ENCODE measurements at places on chromosomes 2 and 18.

DNA sequence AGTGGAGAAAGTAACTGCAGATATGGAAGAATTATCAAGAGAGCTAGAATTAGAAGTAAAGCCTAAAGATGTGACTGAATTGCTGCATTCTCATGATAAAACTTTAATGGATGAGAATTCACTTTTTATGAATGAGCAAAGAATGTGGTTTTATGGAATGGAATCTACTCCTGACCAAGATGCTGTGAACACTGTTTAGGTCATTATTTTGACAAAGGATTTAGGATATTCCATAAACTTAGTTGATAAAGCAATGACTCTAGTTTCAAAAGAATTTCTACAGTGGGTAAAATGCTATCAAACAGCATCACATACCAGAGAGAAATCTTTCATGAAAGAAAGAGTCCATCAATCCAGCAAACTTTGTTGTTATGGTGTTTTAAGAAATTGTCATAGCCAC is 1317.7 kb upstream of the ACVR2A start:
- no peak for DNase-seq

GRCh38 chr2:144629935-144630334 is 110.0 kb upstream of the ZEB2 start:
- DNase-seq: no peak

DNA sequence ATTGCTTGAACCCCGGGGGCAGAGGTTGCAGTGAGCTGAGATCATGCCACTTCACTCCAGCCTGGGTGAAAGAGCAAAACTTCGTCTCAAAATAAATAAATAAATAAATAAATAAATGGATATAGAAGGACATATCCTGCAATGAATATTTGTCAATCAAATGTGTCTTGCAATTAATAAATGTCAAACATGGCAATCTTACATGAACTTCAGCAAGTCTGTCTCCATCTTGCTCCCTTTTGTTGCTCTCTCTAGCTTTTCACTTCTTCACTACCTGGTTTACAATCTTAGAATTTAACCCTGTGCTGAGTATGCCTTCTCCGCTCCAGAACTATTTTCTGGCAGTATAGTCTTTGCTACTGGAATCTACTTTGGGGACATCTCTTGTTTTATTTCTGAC is 3.3 kb upstream of the YES1 start:
- no peak for DNase-seq

DNA sequence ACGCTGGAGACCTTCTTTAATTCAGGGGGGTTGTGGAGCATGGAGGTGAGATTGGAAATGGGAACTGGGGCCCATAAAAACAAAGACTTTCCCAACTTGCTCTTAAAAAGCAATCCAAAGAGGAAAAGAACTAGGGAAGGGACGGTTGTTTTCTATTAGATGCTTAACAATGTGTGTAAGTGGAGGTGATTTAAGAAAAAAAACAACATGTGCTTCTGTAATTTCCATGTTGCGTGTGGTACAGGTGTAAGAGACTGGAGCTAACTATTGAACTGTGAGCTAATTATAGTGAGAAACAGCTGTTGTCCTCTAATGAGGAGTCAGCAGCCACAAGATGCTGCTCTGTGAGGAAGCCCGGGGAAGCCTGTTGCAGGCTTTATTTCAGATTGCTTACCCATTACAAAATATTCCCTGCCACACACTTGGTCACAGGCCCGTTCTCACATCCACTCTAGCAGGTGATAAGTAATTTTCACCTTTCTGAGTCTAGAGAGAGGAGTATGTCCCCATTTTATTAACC is 280.6 kb upstream of the PARD3B start:
- DNase-seq: no peak

DNA sequence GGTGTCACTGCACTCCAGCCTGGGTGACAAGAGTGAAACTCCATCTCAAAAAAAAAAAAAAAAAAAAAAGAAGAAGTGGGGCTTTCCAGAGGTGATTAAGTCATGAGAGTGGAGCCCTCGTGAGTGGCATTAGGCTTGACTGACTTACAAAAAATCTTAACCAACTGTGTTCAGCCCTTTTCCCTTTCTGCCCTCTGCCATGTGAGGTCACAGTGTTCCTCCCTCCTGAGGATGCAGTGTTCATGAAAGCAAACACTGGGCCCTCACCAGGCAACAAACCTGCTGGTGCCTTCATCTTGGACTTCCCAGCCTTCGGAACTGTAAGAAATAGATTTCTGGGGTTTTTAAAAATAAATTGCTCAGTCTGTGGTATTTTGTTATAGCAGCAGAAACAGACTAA is 37.0 kb upstream of the METTL21A start:
- DNase-seq: peak; percentile 21

- DNase-seq: no peak
These were observed 49.3 kb downstream of the NRP2 start for GRCh38 chr2:205731583-205731981.

DNA sequence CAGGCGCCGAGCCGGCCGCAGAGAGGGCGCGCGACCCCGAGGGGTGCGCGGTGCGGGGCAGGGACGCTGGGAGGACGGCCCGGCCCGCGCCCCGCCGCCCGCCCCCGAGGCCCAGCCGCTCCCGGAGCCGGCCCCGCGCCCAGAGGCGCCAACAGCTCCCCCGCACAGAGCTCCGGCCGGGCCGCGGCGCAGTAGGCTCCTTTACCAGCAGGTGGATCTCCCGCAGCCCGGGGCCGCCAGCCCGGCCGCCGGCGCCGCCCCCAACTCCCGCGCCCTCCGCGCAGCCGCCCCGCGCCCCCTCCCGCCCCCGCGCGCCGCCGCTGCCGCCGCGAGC is 258 bp downstream of the MGAT4A start:
- peak; percentile 57 for DNase-seq

GRCh38 chr2:64537991-64538390 is 13.9 kb downstream of the AFTPH start:
- DNase-seq: no peak

DNA sequence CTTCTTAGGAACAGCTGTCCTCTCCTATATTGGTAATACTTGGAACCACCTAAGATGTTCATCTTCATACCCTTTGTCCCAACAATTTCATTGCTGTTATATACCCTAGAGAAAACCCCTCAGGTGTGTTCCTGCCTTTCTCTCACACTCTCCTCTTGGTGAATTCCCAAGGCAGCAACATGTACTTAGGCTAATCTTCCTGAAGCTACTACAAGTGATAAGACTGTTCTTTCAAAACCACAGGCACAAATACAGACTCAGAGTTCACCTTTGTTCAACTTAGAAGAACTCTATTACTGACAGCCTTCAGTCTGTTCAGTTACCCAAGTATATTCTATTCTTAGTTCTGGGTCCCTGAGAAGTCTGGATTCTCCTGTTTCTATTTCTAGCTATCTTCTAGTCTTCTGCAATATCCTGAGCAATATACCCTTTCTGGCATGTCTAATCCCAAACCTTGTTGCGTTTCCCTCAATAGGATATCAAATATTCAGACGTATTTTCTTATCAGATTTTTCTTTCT is 247.7 kb upstream of the STON1 start:
- no peak for DNase-seq

GRCh38 chr18:70920840-70921374 is 632.1 kb downstream of the SOCS6 start:
- DNase-seq: no peak

DNA sequence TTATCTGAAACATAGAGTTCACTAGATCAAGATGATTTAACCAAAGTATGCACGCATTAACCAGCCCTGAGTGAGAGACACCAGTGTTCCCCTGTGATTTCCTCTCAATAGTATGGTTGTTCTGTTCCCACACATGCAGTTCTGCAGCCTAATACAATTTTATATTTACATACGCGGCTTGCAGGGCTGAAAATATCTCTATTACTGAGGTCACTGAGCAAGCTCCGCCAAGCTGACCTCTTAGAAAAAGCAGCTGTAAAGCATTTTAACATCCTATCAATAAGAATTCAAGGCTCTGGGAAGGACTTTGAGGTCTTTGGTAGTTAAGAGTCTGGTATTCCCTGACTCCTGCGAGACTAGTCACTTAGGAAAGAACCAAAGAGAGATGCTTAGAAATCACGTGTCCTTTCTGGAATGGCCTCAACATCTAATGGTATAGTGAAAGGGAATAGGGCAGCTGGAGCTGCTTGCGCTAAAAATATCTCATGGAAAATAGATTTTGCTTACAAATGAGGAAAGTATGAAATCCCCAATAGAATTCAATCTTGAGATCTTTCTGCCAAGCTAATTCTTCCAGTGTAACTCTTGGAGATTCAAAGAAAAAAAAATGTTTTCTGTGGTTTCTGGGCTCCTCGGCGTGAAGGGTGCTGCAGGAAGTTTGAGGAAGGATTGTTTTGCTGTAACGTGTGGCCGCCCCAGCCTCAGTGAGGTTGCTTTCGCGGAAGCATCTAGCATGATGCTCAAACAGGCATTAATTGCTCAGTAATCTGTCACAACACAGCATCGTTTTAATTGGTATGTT is 59.2 kb downstream of the DOCK10 start:
- no peak for DNase-seq

DNA sequence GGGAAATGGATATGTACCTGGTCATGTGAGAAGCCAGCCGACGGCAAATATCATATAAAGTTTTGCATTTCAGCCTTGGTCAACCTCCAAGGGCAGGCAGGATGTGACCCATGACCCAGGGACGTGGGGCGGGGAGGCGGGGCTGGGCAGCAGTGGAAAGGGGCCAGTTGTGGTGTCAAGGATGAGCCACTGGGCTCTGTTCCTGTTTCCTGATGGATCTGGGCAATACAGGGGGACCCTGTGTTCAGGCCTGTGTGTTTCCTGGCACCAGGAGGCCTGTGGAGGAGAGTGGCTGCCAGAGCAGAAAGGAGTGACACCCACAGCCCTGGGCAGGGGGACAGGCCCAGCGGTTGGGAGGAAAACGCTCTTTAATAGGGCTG is 106.9 kb downstream of the GATA6 start:
- no peak for DNase-seq

DNA sequence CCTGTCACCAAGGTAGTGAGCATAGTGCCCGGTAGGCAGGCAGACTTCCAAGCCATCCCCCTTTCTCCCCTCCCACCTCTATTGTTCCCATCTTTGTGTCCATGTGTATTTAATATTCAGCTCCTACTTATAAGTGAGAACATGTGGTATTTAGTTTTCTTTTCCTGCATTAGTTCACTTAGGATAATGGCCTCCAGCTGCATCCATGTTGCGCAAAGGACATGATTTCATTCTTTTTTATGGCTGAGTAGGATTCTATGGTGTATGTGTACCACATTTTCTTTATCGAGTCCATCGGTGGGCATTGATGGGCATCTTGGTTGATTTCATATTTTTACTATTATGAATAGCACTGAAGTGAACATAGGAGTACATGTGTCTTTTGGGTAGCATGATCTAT is 35.3 kb downstream of the MMADHC start:
- DNase-seq: no peak

DNA sequence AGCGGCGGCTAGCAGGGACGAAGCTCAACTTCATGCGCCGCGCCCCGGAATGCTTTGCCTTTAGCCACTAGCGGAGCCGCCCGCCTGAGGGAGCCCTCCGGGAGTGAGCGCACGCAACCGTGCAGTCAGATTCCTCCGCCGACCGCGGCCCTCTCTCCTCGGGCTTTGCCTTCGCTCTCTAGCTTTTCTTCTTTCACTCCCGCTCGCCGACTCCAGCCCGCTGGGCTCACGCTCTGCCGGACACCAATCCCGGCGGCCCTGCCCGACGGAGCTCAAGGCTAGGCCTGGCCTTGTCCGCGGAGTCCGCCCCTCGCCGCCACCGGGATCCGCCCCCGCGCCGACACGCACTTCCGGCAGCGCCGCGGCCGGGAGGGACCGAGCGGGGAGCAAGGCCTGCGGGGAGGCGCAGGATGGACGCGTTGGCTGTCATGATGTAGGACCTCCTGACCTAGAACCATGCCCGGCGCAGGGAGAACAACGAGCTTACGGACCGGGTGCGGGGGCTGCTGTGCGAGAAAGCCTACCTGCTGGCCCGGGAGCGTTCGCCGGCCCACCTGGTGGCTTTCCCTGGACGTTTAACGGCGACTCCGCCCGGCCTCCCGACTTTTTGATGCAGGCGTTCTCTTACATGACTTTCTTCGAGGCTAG is 40.8 kb upstream of the AKAIN1 start:
- peak; percentile 56 for DNase-seq

DNA sequence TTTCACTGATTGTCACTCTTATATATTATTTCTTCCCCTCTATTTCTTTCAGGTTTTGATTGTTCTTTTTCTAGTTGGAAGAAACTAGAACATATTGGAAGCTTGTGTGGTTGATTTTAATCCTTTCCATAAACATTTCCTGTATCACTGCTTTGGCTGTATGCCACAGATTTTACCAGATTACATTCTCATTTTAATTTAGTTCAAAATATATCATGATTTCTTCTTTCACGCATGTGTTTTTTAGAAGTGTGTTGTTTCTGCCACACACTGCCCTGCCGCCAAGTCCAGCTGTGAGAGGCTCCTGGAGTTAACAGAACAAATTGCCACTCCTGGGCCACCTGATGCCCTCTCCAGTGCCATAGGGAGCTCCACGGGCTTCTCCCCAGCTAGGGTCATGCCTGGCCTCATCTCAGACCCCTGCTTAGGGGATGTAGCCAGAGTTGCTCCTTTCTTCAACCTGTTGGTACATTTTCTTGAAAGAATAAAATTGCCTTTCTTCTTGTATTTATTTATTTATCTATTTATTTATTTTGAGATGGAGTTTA is 206.2 kb upstream of the COPS8 start:
- no peak for DNase-seq

- DNase-seq: peak; percentile 37
These were observed 30.9 kb upstream of the REEP1 start for GRCh38 chr2:86368161-86368824.

DNA sequence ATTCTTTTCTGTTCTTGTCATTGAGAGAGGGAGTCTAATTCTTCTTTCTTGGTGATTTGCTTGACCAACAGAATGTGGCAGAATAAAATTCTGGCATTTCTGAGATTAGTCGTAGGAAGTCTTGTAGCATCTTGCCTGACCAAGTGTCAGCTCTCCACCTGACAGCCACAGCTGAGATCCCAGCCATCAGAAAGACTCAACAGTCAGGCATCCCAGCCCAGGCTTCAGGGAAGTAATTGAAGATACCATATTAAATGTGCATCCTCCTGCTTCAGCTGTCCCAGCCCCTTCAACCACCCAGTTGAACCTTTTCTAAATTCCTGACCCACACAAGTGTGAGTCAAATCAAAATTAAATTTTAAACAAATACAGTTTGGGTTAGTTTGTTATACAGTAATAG is 208.3 kb downstream of the PIK3C3 start:
- no peak for DNase-seq

DNA sequence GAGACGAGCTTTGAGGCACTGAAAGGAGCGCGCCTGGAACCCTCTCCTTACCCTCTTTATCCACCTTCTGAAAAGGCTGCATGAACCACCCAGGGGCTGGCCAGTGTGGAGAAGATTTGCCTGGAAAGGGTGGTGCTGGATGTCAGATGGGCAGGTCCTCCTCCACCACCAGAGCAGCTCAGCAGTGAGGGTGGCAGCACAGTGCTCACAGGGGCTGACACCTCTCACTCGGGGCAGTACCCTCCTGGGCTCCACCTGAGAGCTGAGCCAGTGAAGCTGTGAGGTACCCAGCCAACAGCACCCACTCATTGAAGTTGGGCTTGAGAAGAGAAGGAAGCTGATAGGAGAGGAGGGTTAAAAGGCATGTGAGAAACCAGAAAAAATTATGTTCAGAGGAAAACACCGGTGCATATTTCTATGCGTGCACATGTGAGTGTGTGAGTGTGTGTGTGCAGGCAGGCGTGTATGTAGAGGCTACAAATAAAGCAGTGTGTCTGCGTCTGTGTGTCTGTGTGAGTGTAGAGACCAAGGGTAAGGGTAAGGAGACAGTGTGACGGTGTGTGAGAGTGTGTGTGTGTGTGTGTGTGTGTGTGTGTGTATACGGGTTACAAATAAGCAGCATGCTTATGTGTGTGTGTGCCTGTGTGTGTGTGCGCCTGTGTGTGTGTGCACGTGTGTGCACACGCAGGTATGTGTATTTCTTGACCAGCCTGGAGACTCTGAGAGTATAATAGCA is 40.7 kb downstream of the TEX44 start:
- no peak for DNase-seq

Measured in GM12892 (cell line).